Stimulated activated CD8-positive, alpha-beta memory T cell treated with anti-CD3 and anti-CD28 coated beads, Interleukin-15, amount 100 ng/mL, for 24 hours (primary cell): ENCODE measurements at places on chromosomes 16 and 17.

- DNase-seq = no peak
Observed at GRCh38 chr16:34743115-34743514, 1283.7 kb downstream of the TP53TG3F start.

DNA sequence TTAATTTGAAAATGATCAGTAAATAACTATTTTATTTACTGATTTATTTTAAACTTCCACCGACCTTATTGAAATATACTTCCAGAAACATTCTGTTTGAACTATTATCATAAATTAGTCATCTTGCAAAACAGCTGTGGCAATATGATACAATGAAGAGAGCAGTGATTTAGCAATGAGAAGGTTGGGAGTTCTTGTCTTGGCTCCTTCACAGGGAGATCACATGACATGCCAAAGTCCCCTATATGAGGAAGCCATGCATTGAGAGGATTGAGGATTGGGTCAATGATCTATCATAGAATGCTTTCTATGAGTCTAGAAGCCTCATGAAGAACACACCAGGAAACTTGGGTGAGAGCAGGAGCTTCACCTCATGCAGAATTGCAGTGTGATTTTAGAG is 222.7 kb downstream of the LGALS9B start:
- no peak for DNase-seq

- DNase-seq = no peak
Observed at GRCh38 chr17:48555258-48556228, 10.6 kb upstream of the HOXB2 start.

DNA sequence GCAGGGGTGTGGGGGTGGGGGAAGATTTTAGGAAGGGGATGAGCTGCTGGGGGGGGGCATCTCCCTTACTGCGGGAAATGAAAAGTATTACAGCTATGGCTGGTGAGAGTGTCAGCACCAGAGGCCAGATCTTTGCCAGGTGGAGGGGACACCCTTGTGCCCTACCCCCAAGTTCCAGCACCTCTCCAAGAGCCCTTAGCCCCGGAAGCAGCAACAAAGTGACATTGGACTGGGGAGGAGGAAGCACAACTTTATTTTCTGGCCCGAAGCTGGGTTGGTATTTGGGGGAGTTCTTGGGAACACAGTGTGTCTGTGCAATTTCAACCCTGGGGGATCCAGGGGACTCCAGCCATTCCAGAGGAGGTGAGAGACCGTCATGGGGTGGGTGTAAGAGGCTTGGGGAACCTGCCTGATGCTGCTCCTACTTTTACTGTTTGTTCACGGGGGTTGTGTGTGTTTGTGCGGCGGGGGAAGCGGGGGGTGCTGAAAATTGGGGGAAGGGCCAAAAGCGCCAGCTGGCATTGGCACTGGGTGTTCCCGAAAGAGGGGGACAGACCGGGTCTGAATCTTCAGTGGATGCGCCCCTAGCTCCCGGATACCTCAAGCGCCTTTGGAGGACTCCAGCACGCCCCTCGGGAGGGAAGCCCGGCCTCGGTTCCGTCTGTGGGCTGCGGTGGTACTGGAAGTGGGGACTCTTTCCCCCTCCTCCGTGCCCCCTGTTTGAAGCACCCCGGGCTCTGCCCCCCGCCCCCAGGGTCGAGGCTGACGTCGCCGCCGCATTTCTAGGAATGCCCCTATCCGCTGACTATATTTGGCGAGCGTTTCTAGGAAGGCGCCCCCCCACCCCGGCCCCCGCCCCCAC is 230.3 kb downstream of the MRTFB start:
- DNase-seq = no peak

DNA sequence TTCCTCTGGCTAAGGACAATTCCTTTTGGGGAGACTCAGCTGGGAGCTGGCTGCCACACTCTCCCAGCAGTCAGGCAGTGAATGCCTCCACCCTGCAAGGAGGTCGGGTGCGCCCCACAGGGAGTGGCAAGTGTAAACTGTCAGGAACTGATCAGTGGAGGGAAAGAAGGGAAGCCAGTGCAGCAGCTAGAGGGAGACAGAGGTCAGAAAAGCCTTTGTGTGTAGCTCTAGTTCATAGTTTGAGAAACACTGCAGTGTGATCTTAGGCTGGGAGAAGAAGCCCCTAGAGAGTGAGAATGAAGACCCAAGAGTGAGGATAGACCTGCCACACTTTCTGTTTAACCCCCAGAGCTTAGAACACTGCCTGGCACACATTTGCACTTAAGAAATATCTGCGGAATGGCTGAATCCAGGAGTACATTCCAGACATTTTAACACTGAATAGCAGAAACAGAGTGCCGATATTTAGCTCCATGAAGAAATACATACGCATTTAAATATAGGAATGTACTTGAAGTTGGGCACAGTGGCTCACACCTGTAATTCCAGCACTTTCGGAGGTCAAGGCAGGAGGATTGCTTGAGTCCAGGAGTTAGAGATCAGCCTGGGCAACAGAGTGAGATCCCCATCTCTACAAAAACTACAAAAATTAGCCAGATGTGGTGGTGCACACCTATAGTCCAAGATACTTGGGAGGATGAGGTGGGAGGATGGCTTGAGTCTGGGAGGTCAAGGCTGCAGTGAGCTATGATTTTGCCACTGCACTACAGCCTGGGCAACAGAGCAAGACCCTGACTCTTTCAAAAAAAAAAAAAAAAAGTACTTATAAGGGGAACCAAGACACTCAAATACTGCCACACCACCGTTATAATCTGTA is 11.1 kb upstream of the SLC5A11 start:
- no peak for DNase-seq

DNA sequence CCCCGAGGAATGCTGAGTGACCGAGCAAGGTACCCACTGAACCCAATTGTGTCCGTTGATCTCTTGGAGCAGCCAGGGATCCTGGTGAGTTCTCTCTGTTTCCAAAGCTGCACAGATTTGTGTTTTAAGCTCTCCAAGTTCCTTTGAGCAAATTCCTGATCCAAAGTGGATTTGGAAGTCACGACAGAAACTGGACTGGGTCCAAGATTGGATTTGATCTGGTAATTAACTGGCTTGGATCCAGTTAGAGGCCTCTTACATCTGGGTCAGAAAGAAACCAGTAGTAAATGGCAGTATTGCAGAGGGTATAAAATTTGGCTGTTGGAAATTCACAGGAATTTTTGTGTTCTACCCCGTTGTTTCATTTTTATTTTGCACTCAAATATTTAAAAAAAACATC is 119.5 kb downstream of the PMP22 start:
- DNase-seq = no peak

GRCh38 chr17:47989700-47990099 is 18.8 kb downstream of the CDK5RAP3 start:
- no peak for DNase-seq

- DNase-seq = no peak
Observed at GRCh38 chr16:82587289-82587688, 39.5 kb upstream of the CDH13 start.
